Activated CD8-positive, alpha-beta T cell treated with anti-CD3 and anti-CD28 coated beads for 36 hours (primary cell): ENCODE measurements at places on chromosomes 4 and X.

DNA sequence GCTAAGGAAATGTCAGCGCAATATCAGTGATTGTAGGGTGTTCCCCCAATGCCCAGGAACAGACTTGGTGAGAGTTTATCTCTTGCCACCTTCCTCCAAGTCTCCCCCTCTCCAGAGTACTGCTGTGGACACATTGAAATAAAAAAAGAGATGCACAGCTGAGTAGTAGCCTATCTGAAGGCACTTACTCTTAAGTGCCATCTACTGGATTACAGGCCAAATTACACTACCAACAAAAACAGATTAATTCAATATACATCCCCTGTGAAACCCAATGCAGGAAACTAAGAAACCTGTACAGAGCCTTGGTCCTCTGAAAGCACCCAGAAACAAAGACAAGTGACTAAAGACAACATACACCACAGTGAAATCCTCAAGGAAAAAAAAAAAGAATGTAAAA, 460.3 kb downstream of the ZIC3 start:
- no peak for DNase-seq

DNA sequence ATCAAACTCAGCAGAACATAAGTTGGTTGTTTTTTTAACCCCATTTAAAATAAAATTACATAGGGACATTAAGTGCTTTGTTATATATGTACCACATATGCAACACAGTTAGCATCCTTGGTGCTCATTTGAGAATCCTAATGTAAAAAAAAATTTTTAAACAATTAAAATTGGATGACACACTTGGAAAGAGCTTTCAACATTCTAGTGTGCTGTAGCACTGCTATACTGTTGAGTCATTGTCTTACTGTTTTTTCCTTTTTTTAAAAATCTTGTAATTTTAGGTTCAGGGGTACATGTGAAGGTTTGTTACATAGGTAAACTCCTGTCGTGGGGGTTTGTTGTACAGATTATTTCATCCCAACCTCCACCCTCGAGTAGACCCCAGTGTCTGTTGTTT, 12.8 kb downstream of the THAP9 start:
- DNase-seq, result no peak

DNA sequence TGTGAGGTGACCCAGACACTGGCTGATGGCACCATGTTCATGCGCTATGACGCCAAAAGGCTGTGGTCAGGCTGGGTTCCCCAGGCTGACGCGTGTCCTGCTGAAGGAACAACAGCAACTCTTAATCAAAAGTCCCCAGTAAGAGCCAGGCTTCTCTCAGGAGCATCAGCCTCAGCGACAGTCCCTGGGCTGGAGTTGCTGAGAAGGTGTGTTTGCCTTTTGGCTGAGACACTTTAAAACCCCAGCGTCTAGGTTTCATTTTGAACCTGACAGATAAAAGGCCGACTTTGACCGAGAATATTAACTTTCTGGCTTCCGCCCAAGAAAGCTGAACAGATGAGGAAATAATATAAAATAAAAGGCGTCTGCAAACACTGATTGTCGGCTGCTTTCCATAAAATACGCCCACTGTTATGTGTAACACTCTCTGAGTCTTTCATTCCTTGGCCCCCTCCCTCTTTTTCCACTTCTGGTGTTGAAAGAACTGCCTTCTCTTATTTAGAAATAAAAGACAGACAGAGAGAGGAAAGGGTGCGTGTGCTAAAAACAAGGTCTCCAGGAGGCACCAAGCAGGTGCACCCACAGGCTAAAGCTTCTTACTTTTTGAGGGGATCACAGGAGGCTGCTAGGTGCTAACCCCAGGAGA, 373.6 kb downstream of the MID1IP1 start:
- DNase-seq, result peak; percentile 67

- DNase-seq, result no peak
These were observed 7.9 kb downstream of the OGT start for GRCh38 chrX:71540801-71541200.

DNA sequence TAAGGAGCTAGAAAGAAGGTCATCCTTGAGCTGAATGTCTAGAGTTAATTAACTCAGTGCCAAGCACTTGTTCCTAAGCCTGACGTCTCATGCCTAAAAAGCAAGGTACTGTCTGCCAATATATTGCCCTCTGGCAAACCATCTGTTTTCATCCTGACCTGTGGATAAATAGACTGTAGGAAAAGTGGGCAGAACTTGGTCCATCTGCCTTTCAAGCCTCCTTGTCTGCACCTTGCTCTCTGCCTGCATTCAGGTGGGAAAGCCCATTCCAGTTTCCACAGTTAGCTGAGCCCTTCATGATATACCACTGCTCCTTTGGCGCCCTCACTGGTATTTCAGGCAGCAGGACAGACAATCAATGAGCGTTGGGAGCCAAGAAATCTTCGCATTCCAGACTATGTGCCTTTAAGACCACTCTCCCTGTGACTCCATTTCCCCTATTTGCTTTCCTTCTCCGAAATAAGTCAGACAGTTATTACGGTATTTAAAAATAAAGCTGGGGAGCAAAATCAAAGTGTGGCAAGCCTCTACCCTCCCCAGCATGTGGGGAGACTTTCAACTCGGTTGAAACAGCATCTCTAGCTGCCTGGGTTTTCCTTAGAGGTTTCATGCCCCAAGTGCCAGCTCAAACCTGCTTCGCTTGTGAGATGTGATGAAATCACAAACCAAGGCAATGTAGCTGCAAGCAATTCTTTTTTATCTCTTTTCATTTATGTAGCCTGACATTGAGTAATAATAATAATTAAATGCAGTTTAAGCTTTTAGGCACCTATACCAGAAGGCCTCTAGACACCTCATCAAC, 2.5 kb upstream of the CCDC149 start:
- no peak for DNase-seq

GRCh38 chr4:35250761-35251160, 993.6 kb downstream of the ARAP2 start:
- no peak for DNase-seq

DNA sequence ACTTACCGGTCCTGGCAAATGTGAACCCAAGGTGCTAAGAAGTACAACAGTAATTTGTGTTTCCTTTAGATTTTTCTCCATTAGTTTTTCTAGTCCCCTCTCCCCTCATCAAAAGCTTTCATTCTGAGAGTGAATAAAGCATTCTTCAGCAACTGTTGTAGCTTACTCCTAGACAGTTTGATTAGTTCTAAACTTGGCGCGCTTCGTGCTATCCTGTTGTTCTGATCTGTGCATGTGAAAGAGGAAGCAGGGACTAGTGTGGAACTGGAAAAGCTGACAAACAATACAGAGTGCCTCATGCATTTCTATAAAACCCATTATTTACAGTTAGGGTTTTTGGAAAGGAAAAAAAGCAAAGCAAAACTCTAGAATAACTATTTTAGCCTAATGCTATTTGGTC, 556.9 kb upstream of the SLIT2 start:
- no peak for DNase-seq

DNA sequence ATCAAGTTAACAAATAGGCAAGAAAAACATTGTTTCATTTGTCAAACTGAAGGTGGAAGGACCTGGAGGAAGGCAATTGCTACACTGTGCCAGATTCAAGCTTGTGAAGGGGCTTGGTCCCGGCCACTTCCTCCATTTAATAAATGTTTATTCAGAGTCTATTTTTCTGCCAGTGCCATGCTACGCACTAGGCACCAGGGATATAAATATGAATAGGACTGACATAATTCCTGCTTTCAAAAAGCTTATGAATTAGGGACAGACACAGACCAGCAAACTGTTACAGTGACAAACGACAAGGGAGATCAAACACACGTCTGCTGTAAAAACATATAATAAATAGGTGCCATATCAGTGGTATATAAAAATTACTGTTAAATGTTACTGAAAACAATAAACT, 571 bp downstream of the TLR6 start:
- peak; percentile 24 for DNase-seq

DNA sequence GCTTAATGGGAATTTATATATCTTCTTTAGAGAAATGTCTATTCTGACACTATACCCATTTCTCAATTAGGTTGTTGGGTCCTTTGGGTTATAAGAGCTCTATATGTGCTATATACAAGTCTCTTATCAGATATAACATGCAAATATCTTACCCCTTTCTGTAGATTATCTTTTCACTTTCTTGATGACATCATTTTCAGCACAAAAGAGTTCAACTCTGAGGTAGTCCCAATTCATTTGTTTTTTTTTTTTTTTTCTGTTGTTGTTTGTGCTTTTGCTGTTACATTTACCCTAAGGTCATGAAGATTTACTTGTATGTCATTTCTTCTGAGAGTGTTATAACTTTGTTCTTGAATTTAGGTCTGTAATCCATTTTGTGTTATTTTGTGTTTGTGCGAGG, 326.4 kb downstream of the CENPC start:
- DNase-seq, result no peak

DNA sequence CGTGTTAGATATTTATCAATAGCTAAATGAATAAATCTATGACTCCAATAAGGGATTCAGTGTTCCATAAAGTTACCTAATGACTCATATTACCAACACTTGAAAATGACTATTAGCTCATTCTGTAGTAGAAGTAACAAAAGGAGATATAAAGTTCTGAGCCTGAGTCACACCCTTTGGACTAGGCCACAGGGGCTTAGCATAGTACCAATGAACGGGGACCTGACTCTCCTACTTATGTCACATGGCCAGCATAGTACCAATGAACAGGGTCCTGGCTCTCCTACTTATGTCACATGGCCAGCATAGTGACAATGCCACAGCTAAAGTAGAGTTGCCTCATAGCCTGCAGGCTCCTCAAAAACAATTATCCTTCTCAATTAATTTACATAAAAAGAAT, 43.7 kb downstream of the MAGEB16 start:
- no peak for DNase-seq

DNA sequence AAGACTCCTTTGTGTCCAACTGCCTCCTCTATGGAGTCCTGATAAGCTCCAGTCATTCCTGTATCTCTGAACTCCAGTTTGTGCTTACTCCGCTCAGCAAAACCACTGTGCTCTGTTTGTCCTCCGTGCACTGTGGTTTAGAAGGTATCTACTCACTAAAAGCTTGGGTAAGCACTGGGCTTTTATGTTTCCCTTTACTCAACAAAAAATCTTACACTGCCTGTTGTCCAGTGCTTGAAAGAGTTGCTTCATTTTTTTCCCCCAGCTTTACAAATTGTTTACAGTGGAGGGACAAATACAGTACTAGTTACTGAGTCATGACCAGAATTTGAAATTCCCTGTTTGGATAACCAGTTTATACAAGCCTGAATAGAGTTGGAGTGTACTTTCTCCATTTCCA, 545.3 kb upstream of the FAT1 start:
- no peak for DNase-seq

- DNase-seq, result no peak
These were observed 881.6 kb downstream of the PCDH18 start for GRCh38 chr4:136650541-136651277.

GRCh38 chrX:65871671-65872311, 168.1 kb downstream of the VSIG4 start:
- DNase-seq, result peak; percentile 22

GRCh38 chr4:153222707-153223426, 18.6 kb downstream of the TRIM2 start:
- DNase-seq, result peak; percentile 41

DNA sequence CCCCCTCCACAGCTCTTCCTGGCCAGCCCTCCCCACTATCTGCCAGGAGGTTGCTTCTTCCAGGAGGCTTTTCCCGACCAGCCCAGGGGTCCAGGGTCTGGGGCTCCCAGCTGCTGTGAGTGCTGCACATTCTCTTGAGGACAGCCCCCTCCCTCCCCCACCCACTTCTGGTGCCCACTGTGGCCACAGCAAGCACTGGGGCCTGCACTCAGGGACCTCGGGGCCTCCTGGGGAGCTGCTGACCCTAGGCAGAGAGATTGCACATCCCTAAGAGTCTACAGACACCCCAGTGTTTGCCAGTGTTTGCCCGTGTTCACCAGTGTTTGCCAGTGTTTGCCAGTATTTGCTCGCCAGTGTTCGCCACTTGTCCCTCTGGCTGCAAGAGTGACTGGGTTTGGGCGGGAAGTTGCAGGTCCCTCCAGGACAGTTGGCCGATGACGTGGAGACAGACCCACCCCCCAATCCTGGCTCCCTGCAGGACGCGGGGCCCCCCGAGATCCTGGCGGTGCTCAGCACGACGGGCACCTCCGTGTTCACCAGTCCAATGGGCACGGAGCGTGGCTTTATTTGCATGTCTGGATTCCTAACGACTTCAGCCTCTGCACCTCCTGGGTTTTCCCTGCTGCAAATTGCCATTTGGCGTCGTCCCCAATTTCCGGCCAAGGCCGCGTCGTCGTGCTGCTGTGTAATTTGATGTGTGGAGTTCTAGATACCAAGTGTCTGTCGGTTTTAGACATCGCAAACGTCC, 87.5 kb upstream of the NKX1-1 start:
- DNase-seq, result no peak

GRCh38 chrX:130055103-130055502, 55.2 kb downstream of the ELF4 start:
- no peak for DNase-seq

DNA sequence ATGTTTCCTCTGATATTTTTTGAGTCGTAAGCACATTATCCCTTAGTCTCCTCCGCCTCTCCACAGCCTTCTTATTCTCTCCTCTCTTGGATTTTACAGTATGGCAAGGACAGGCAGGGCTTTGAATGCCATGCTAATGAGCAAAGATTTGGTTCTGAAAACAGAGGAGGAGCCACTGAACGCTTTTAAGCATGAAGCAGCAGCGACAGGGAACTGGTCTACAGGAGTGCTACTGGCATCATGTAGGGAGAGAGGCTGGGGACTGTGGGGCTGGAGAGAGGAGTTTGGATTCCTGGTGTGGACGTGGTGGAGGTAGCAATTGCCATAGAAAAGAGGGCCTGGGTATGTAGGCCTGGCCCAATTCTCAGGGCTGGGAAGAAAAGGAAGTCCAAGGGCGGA, 4.6 kb upstream of the CD99L2 start:
- DNase-seq, result no peak

- no peak for DNase-seq
These were observed 493.4 kb downstream of the INPP4B start for GRCh38 chr4:142352712-142353111.

DNA sequence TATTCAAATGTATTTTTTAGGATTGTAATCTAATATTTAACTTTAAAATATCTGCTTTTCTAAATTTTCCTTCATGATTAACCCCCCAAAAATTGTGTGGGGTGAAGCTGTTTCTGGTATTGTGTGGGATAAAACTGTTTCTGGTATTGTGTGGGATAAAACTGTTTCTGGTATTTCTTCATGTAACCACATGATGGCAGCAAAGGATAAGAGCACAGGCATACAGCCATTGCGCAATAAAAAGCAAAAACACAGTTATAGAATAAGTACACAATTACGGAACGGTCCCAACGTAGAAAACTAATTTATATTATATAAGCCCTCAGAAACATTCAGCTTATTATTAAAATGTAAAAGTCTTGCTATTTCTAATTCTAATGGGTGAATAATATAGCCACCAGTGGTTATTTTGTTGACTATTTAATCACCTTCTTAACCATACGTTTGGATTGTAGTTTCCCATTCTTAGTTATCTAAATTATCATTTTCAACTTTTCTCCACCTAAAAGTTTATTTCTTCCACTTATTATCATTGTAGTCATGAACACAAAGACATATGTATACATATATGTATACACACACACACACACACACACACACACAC, 333.9 kb upstream of the FSTL5 start:
- DNase-seq, result peak; percentile 10

DNA sequence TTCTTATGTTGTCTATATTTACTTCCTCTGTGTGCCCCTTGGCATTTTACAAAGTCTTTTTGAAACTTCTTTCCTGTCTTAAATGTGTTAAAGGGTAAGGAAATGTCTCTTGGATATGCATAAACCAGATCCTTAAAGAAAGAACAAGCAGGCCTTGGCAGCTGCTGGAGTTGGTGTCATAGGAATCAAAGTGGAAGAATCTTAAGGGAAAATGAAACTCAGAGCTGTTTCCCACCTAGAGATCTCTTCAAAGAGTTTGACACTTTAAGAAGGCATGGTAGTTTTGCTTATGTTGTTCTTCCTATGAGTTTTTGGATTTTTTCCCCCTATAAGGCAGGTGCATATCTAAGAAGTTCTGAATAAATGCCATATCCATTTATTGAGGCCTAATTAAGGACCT, 37.0 kb upstream of the CWH43 start:
- DNase-seq, result no peak
